GM23248 (cell line): ENCODE measurements at places on chromosomes 12 and 14. TPM values are rescaled to one million over a fixed set of nuclear protein-coding genes. Genes with fewer than 3 reads are reported as not detected.

TMEM121 gene
- 11.1 and 20.5 TPM in 2 replicates for total RNA-seq

CATSPERB gene
- 0.11 TPM in 1 of 2 replicates, not detected in the other for total RNA-seq

TMBIM4 gene
- 162 and 184 TPM in 2 replicates for total RNA-seq

INSM2 gene
- not detected in 2 replicates for total RNA-seq

DNA sequence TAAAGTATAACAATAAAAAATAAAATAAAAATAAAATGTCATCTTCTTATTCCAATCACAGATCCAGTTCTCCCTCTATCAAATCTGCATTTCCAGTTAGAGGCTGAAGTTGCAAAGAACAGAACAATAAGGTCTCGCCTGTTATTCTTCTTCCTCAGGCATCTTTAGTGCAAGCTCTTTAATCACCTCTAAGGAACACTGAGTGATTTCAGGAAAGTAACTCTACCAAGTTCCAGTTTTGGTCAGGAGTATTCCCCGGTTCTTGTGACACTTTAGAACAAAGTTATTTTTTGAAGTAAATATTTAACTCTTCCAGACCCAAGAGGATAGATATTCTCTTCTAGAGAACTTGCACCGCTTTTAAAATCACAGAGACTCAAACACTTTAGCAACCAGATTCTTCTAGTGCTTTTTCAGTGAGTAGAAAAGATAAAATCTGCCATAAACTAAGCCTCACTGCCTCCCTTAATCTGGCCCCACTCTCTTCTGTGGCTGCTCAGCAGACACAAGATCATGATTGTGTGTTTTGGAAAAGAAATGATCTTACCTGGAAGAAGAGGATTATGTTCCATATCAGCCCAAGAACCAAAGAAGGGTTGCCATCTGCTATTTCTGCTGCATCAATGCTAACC, 57.9 kb upstream of the DICER1 start:
- no peak for DNase-seq

- DNase-seq = no peak
Measured at GRCh38 chr14:56002876-56003625, 115.2 kb upstream of the PELI2 start.

- DNase-seq = peak; percentile 68
Measured at GRCh38 chr12:68631227-68631626, 20.5 kb downstream of the RAP1B start.

DNA sequence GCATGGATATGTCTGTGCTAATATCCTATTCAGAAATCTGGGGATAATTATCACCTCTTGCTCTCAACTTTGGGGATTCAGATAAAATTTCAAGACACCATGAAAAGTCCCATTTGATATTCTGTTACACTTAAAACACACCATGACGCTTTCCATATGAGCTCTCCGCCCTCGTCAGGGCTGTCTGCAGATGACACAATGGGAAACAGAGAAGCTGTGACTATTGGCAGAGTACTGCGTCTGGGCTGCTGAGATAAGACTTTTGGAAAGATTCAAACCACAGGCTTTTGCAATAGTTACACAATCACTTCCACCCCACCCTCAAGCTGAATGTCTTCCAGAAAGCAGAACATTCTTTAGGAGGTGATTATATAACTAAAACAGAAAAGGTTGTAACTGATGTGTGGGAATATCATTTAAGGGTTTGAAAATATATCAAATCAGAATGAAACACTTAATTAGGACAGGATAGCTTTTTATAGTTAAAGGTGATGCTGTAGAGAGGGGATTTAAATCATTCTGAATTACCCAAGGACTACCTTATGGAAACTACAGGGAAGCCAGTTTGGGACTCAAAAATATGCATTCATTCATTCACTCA, 75.3 kb upstream of the TMPO start:
- peak; percentile 97 for DNase-seq
